ENCODE measurements at places on chromosomes 4 and X.
A peak's percentile ranks its signal among the peaks of the same experiment; 100 is the strongest.

GRCh38 chr4:182955411-182955810 is 38.2 kb upstream of the DCTD start:
- DNase-seq: no peak

- DNase-seq: no peak
Observed at GRCh38 chr4:127672111-127672510, 39.4 kb downstream of the INTU start.

DNA sequence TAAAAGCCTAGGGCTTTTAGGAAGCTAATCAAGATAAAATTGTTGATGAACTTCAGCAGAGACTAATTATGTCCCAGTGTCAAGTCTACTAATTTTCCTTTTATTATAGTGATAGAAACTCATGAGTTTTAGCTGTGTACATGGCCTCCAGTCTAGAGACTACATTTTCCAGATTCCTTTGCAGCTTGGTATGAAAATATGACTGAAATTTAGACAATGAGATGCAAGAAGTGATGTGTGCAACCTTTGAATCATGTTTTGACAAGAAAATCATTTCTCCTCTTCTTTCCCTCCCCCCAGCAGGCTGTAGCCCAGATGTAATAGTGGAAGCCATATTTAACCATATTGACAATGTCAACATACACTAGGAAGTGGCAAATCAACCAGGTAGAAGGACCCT is 30.3 kb upstream of the IL13RA2 start:
- DNase-seq: peak; percentile 56

DNA sequence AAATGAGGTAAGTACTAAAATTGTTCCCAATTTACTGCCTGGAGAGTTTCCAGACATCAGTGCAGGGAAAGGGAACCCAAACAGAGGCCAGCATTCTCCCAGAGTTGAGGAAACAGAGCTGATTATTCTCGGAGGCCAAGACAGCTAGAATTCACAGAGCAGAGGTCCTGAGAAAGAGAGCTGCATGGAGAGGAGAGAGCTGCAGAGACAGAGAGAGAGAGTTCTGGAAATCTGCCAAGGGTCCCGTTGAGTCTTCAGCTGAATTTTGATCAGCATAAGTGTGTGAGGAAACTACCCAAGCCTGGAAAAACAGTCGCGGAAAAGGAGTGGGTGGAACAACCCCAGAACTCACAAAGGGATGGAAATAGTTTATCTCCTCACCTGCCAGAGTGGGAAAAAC is 43.8 kb upstream of the GPR173 start:
- no peak for DNase-seq

DNA sequence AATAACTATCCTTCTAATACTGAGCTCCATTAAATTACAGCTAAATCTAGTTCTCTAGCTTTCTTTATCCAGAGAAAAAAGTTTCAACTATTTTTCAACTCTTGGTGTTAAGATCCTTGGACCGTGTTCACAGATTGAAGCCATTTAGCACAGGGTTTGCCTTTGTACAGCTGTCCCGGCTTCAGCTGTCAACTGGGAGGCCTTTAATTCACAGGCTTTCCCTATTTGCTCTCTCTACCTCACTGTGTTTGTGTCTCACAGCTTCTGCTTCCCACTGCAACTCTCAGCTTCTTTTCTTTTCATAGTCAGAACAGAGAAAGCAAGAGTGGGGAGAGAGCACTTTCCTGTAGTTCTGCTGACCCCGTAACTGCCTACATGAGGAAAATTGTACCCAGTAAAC is 76.9 kb upstream of the SMAD1 start:
- DNase-seq: no peak

DNA sequence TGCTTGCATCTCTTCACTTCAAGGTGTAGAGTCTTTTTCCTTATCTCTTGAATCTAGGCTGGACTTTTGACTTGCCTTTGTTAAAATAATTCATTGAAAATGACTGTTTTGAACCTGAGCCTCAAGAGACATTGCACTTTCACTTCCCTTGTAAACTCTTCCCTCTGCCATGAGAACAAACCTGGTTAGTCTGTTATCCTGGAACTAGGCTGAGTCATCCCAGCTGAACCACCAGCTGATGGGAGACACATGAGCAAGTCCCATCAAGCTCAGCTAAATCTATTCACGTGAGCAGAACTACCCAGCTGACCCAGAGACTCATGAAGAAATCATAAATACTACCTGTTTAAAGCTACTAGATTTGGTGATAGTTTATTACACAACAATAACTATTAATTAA is 202.3 kb upstream of the CENPE start:
- no peak for DNase-seq

GRCh38 chr4:94446386-94446785 is 5.4 kb upstream of the PDLIM5 start:
- DNase-seq: peak; percentile 96

DNA sequence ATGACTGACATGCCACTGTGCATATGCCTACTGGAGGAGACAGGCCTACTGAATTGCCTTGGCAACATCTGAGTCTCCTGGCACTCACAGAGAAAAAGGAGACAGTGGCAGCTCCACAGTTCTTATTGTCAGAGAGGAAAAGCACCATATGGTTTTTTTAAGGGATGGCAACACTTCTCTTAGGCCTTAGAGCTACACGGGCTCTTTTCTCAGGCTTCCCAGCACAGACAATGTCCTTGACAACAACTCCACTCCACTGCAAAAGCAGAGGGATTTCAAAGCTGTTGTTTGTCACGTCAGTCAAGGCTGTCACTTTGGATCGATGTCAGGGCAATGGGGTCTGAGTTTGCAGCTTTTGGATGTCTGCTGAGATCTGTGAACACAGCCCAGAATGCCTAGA is 4.7 kb upstream of the CLCN4 start:
- DNase-seq: no peak

GRCh38 chr4:88979276-88979675 is 77.7 kb downstream of the FAM13A start:
- DNase-seq: no peak

- DNase-seq: no peak
Observed at GRCh38 chrX:153527208-153527607, 9.8 kb downstream of the ATP2B3 start.

DNA sequence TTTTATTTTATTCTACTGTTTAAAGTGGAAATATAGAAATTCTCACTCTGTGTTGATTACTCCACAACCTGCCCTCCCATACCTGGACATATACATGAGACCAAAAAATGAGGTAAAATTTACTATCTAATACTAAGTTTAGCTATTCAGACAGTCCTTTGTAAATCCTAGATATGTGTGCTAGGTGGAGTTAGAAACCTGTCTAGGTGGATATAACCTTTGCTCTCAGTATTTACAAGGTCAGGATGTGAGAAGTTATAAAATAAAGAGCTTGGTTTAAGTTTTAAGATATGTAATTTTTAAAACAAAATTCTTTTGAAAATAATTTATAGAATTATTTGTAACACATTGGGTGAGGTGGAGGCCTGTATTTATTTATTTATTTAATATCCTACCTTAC is 221.5 kb downstream of the PCDH7 start:
- no peak for DNase-seq

DNA sequence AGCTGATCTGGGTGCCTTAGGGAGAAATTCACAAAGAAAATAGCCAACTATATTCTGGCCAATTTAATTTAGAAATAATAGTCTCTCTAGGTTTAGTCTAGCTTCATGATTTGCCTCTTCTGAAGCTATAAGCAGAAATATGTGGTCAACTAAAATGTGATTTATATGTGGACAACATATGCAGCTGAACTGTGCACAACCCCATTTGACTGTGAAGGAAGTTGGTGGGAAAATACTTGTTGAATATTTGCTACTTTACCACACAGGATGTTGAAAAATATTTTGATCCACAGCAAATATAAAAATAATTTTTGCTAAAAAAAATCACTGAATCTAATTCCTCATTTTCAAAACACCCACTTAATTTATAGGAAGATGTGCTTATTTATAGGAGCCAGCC is 15.7 kb upstream of the RNF128 start:
- DNase-seq: peak; percentile 39

DNA sequence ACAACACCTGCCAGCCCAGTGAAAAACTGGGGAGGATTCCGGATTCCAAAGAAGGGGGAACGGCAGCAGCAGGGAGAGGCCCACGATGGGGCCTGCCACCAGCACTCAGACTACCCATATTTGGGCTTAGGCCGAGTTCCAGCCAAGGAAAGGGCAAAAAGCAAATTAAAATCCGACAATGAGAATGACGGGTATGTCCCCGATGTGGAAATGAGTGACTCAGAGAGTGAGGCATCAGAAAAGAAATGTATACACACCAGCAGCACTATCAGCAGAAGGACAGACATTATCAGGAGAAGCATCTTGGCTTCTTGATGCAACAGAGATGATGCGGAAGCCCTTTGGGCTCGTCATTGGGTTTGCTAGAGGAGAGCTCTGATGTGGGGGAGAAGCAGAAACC is 62.4 kb downstream of the JADE1 start:
- peak; percentile 60 for DNase-seq

DNA sequence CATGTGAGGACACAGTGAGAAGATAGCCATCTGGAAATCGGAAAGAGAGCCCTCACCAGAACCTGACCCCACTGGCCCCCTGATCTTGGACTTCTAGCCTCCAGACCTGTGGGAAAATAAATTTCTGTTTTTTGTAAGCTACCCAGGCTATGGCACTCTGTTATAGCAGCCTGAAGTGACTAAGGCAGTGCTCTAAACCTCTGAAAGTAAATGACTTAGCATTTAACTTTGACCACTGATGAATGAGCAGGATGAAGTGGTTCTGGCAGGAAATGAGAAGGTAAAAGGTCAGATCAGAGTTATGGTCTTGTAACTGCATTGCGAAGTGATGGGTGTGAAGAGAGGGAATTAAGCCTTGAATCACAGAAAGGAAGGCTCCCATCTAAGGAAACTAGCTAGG is 17.0 kb downstream of the GPAT3 start:
- DNase-seq: peak; percentile 18

DNA sequence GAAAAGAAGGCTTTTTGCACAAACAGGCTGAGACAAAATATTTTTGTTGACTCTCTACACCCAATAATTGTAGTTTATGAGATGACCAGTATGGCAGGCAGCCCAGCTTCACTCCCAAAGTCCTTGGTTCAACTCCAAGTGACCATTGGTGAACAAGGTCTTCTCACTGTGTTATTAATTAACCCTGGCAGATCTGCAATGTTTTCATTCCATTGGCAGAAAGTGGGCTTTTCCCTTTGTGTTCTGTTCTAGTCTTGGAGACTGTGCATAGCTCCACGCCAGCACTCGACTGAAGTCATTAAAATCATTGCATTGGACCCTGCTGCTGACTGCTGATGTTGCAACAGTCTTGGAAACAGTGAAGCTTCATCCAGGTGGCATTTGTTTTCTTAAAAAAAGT is 277.3 kb upstream of the HAND2 start:
- DNase-seq: no peak

GRCh38 chrX:4622486-4623167 is 909.2 kb upstream of the PRKX start:
- DNase-seq: no peak

- peak; percentile 36 for DNase-seq
Observed at GRCh38 chr4:143514497-143514896, 995 bp downstream of the SMARCA5 start.

GRCh38 chrX:134251241-134251640 is 14.3 kb downstream of the CCDC160 start:
- DNase-seq: no peak

DNA sequence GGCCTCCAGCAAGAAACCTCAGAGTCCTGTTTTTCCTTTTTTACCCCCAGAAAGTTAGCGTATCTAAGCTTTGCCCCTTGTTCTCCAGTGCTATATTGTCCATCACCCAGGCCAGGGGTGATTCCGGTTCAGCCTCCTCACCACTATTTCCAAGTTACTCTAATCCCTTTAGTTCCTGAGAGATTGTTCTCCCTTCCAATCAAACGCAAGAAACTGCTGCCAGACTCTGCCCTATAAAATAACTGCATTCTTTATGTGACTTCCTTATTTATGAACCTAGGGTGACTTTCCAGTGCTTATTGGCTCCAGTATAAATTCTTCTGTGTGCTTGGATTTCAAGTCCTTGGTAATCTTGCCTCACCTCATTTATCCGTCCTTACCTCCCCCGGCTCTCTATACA is 65.7 kb downstream of the CLCN5 start:
- DNase-seq: no peak

DNA sequence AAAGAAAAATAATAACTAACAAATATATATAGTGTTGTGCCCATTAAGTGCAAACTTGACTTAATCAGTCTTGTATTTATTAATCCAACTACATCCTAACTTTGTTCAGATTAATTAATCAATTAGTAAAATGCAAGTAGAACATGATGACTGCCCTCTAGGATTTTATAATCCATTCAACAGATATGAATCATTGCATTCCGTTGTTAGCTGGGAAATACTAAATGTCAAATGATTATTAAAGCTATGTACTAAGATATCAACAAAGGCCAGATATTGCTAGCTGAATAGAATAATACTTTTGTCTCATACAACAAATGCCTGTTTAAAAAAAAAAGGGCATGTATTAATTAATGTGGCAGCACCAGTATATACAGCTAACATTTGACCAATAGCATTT is 1366.3 kb downstream of the STIM2 start:
- peak; percentile 20 for DNase-seq

GRCh38 chr4:53693408-53693807 is 102.1 kb upstream of the LNX1 start:
- no peak for DNase-seq

- no peak for DNase-seq
Observed at GRCh38 chr4:88955580-88956380, 101.2 kb downstream of the FAM13A start.

GRCh38 chr4:173170182-173170778 is 1.7 kb downstream of the GALNT7 start:
- no peak for DNase-seq

DNA sequence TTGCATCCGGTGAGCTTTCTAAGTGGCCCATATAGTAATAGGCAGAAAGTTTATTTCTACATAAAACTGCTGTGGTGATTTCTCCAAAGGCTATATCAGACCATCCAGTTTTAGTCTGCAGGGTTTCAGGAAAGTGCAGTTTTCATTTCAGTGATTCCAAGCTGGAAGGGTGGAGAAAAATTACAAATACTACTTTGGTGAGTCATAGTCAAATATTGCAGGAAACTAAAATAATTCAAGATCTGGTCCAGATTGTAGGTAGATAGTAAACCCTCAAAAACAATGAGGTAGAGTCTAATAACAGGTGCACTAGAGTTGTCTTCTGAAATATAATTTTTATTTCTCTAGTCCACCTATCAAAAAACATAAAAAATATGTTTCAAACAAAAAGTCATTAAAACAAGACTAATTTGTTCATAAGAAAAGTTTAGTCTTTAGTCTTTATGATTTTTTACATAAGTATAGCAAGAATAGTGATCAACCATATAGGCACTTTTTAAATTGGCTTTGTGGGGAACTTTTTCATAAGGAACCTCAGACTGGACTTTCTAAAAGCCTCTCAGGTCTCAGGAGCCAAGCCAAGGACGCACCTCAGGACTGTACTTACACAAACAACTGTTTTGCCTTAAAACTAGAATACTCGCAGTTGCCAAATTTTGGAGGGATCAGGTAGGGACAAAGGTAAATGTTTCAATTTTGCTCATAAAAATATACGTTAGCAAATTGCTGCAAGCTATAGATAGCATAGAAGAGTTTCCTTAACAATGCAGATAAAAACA is 101.8 kb upstream of the TLR3 start:
- DNase-seq: peak; percentile 30

GRCh38 chr4:184171011-184171410 is 46.7 kb downstream of the ENPP6 start:
- DNase-seq: peak; percentile 51

- no peak for DNase-seq
Observed at GRCh38 chrX:154123241-154124219, 20.5 kb upstream of the OPN1LW start.

GRCh38 chr4:37531151-37531550 is 155.0 kb downstream of the RELL1 start:
- peak; percentile 3 for DNase-seq

- no peak for DNase-seq
Observed at GRCh38 chr4:43765514-43765913, 683.1 kb downstream of the KCTD8 start.

GRCh38 chr4:8870647-8871416 is 807 bp downstream of the HMX1 start:
- DNase-seq: no peak

Data from fibroblast of skin of scalp (primary cell).